Right ventricle myocardium inferior (tissue), 1 donor: ENCODE measurements at places on chromosomes 5 and 9. TPM values are rescaled to one million over a fixed set of nuclear protein-coding genes. Genes with fewer than 3 reads are reported as not detected.

DNA sequence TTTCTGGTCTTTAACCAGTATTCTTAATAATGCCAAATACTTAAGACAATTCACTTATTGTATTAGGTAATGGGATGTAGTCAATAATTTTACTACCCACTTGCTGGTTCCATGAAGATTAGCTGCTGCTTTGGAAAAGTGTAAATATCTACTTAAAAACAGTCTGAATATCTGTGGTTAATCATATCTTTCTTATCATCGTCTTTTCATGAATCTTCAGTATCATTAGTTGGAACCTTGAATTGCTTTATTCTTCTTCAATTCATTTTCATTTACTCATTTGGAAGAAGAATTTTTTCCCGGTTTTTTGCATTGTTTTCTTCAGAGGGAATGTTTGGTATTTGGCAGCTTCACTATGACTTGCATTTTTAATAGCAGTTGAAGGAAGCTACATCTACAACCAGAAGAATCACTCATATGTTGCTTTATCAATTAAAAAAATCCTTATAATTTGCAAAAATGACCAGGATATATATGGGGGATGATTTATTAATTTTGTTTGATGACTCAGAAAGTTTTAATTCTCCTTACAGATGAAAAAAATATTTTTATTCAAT, 1398.3 kb upstream of the CDH6 start:
- no peak for DNase-seq

DNA sequence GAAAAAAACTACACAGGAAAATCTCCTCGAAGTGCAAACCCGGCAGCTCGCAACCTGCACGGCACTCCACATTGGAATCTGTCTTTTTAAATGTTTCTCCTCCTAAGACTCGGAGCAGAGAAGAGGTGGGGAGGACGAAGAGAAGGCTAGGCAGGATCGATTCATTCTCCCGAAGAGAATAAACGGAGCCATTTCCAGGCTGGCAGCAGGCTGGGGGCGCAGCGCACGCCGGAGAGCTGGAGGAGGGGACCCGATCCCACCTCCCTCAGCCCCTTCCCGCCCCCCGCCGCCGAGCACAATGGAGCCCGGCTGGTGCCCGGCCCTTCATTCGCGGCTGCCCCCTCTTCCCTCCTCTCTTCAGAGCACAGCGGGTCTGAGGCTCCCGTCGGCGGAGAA, 628 bp downstream of the HOMER1 start:
- DNase-seq = no peak

DNA sequence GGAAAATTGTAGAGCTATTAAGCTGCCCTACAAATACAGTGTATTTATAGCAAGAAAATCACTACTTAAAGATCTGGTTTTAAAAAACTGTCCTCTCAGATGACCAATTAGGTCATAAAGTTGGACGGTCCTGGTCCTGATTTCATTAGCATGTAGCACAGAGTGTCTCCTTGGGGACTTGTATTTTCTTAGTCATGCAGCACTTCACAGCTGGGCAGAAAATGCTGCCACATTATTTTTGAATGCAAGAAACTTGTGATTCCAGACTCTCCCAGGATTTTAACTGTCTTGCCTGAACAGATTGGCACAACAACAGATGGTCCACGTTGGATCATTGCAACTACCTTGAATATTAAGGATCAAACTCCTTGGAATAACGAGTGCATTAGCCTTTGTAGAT, 348.1 kb upstream of the SGCD start:
- no peak for DNase-seq

- peak; percentile 54 for DNase-seq
These were observed 518 bp downstream of the ZDHHC12 start for GRCh38 chr9:128723352-128723865.

DNA sequence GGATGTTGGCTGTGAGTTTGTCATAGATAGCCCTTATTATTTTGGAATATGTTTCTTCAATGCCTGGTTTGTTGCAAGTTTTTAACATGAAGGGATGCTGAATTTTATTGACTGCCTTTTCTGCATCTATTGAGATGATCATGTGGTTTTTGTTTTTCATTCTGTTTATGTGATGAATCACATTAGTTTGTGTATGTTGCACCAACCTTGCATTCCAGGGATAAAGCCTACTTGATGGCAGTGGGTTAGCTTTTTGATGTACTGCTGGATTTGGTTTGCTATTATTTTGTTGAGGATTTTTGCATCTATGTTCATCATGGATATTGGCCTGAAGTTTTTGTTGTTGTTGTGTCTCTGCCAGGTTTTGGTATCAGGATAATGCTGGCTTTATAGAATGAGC, 225.6 kb downstream of the PCSK1 start:
- DNase-seq = no peak

Gene FOXD4L5
- total RNA-seq = not detected

DNA sequence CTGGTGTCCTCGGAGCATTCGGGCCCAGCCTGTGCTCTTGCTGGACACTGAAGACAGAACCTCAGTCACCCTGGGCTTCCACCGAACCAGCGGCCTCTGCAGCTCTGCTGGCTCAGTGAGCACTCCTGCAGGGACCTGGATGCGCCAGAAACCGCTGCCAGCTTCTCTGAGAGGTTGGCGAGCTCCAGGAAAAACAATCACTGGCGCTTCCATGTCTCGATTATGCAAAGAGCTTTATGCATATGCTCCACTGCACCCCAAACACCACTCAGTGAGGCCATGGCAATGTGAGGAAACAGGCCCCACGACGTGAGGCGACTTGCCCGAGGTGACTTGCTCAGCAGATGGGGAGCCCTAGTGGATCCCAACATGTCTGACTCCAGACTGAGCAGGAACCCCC, 11.0 kb downstream of the PRDM12 start:
- peak; percentile 61 for DNase-seq
